ENCODE measurements at places on chromosomes 6 and 20.

DNA sequence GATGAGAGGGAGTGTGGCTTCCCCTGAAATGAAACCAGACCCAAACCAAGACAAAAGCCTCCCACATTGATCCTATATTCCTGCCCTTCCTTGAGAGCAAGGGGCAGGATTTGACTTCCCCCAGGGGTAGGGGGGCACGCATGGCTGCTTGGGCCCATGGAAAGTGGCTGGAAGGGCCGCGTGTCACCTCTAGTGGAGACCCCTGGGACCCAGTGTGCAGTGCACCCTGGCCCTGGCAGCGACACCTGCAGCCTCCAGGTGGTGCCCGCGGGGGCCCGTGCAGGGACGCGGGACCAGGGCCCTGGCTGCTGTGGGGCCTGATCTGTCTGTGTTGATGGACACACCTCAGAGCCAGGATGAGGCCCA lies 18.0 kb upstream of the SLCO4A1 start:
- no peak for DNase-seq

DNA sequence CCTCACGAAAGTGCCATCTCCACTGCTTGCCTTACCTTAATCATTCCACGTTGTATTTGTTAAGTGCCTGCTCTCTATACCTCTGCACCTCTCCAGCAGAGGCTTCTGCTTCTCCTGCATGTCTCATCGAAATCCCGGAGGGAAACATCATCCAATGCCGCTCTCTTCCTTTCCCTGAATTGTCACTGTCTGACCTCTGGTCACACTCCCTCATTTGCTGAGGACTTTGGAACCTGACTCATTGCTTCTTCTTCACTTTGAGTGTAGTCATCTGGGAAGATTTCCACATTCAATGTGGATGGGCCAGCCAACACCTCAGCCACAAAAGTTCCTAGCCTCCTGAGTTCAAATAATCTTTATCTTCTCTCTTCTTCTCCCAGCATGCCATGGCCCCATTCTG lies 78.9 kb upstream of the BEND6 start:
- DNase-seq: peak; percentile 27

DNA sequence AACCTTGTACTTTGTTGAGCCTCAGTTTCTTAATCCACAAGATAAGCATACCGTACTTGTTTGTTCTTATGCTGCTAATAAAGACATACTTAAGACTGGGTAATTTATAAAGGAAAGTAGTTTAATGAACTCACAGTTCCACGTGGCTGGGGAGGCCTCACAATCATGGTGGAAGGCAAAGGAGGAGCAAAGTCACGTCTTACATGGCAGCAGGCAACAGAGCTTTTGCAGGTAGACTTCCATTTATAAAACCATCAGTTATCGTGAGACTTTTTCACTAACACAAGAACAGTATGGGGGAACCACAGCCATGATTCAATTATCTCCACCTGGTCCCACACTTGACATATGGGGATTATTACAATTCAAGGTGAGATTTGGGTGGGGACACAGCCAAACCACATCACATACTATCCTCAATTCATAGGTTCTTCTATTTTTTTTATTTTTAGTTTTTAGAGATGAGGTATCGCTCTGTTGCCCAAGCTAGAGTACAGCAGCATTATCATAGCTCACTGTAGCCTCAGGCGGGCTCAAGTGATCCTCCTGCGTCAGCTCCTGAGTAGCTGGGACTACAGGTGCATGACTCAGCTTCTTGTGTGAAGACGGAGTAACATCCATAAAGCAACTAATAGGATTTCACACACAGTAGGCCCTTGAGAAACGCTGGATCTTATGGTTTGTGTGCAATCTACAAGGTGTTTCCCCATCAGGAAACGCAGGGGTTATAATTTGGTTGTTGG lies 76.7 kb upstream of the IYD start:
- peak; percentile 10 for DNase-seq

GRCh38 chr6:106572875-106573585 lies 56.3 kb downstream of the RTN4IP1 start:
- DNase-seq: no peak

DNA sequence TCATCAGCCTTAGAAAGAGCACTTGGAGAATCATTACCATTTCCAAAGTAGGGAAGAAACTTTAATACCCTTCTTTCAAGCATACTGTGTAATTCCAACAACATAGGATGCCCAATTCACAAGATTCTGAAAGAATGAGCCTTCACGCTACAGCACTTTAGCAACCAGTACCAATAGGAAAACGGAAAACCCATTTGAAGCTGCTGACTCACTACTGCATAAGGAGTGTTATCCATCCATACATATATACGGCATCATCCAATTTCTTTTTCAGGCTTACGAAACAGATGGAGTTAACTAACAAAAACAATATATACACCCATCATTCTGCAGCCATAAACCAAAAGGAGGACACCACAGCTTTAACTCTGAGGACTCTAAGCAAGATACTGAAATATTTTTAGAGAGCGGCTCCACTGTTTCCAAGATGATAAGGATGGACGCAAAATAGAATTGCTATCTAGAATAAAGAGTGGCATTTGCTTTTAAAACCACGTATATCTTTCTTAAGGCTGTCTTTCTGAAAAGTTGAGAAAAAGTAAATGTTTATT lies 24.9 kb downstream of the FYN start:
- no peak for DNase-seq

GRCh38 chr20:1786486-1786885 lies 108.7 kb upstream of the SIRPA start:
- no peak for DNase-seq

GRCh38 chr6:135258970-135259369 lies 77.9 kb downstream of the MYB start:
- DNase-seq: peak; percentile 54

DNA sequence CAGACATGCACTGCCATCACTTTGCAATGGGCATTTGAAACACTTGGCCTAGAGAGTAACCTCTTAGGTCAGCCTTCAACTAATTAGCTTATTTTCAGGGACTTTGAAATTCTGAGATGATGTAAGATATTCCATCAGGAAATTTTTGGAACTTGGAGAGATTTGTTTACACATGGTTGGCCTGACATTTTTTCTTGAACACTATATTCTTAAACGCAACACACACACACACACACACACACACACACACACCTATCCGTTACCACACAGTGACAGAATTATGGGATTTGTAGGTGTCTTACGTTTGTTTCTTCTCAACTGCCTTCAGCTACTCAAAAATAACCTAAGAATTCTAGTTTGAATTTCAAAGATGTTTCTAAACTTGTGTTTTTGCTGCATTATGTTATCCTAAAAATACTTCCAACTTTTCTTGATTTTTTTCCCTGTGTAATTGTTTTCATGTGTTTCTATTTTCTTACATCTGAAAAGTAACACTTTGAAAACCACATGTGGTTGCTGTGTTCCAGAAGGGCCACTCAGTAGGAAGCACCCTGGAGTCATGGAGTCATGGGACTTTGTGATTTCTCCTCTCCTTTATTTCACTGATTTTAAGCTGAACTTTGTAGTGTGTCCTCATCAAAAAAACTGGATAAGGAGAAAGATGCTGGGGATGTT lies 31.9 kb downstream of the MARCKS start:
- DNase-seq: no peak

GRCh38 chr6:53437557-53438202 lies 88.9 kb upstream of the ELOVL5 start:
- peak; percentile 87 for DNase-seq

- DNase-seq: no peak
These were observed 550.3 kb downstream of the QKI start for GRCh38 chr6:163964789-163965188.

GRCh38 chr6:169960886-169961611 lies 209.6 kb downstream of the ERMARD start:
- DNase-seq: no peak

DNA sequence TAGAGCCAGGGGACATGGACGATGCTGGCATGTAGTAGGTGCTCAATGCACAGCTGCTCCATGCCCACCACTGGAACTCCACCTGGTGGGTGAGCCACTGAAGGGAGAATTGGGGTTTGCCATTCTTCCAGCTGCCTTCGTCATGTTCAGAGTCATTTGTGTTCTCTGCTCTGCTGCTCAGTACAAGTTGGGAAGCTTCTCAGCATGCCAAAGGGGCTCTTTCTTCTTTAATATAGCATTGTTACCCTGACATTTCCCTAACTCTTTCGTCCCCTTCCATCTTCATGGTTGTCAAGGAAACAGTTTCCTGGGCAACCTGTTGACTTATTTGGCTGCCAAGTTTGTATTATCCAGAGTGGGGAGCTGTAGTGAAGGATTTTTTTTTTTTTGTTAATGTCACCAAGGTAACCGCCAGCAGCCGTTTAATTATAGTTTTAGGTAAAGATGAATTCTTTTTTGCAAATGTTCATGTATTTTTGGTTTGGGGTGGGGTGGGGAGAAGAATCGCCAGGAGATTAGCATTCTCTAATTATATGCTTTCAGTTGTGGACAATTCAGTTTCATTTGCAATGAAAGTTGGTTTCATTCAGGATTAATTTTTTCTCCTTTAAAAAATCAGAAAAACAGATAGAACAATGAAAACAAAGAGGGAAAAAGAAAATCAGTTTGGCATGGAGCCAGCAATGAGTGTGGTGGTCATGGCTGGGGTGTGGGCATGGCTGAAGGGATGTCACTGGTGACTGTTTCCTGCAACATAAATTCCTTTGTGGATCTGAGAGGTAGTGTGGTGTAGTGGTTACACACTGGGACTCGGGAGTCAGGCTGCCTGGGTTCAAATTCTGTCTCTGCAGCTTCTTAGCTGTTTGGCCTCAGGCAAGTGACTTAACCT lies 73.0 kb upstream of the KCNG1 start:
- DNase-seq: peak; percentile 39

DNA sequence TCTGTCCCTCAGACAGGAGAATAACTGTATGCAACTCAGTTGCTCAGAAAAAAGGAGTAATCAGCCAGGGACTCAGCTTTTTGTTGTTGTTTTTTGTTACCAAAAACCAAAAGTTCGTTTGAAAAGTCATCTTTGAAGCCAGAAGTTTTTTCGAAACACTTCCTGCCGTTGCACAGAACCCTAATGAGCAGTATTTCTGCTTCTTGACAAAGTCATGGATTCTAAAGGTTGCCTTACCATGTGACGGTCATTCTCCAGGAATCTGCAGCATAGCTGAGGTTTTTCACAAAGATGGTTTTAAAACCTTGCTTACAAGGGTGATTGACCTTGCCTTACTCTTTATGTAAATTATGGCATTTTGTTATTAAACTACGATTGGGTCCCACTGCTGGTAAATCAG lies 1.9 kb downstream of the RAB32 start:
- peak; percentile 85 for DNase-seq

DNA sequence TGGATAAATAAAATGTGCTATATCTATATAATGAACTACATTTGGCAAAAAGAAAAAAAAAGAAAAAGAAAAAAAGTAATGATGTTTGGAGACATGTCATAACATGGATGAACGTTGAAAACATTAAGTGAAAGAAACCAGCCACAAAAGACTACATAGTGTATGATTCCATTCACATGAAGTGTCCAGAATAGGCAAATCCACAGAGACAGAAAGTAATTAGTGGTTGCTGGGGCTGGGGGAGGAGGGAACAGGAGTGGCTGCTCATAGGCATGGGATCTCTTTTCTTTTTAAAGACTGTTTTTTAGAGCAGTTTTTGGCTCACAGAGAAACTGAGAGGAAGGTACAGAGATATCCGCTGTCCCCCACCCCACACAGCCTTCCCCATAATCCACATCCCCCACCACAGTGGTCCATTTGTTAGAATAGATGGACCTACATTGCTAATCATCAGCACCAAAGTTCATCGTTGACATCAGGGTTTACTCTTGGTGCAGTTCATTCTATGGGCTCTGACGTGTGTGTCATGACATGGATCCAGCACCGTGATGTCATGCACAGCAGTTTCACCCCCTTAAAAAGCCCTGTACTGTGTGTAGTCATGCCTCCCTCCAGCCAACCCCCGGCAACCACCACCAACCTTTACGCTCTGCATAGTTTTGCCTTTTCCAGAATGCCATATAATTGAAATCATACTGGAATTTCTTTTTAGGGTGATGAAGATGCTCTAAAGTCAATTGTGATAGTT lies 240.9 kb upstream of the RREB1 start:
- no peak for DNase-seq

- DNase-seq: no peak
These were observed 151.8 kb downstream of the NRN1 start for GRCh38 chr6:5854899-5855298.

GRCh38 chr20:53306192-53306805 lies 287.3 kb downstream of the ZNF217 start:
- no peak for DNase-seq

DNA sequence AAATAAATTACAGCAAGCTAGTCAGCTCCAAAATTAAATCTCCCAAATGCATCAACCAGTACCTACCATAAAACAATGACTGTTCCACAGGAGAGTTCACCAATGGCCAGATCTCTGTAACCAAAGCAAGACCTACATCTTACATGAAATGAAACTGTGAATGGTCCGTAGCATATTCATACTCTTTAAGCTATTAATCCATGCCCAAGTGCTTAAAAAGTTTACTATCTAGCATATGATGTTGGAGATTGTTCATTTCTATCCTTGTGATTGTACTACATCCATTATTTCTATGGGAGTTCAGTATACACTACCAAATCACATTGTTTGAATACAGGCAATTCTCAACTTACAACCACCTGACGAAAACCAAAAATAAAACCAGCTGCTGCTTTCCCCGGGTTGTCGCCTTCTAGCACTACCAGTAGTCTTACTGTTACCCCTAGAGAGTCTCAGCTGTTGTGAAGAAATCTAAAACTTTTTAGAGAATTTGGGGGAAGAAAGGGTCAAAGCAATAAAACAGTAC lies 38.0 kb downstream of the HIVEP2 start:
- DNase-seq: no peak

DNA sequence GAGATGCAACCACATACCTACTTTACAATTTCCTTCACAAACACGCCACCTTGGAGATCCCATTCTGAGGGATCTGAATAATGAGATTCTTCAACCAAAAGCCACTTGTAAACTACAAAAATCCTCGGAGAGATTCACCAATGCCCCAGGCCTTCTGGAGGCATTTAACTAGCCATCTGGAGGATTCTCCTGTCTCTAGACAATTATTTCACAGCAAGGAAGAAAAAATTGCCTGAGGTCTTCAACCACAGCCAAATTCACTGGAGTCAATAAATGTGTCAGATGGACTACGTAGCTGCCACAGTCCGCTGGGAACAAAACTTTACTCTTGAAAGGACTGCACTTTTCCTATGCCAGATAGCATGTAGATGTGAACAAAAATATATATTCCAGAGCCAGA lies 19.0 kb upstream of the DCDC2 start:
- peak; percentile 59 for DNase-seq

DNA sequence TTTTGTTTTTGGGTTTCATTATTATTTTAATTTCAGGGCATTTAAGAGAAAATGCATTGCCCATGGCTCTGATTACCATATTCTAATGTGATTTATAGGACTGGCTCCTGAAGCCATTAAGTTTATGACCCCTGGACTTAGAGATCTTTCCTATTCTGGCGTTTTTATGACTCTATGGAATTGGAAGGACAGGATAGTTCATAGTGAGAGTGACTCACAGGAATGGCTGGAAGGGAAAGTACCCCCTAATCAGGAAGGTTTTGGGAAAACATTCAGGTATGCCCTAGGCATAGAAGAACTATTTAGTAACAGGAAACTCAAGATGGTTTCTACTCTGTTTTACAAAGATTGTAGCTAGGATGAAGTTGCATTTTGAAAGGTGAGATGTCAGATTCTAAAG lies 108.6 kb upstream of the SLC2A12 start:
- DNase-seq: peak; percentile 86

Data from M059J (cell line).